ENCODE measurements at places on chromosomes 7 and 10. TPM values are rescaled to one million over a fixed set of nuclear protein-coding genes. Genes with fewer than 3 reads are reported as not detected.

Gene ABCF2
- total RNA-seq = 15.8 TPM

Gene TMEM26
- 0.54 TPM for total RNA-seq

Gene PRSS37
- total RNA-seq = not detected

Gene RHOBTB1
- 22.8 TPM for total RNA-seq

Gene DNAH11
- total RNA-seq = 3.3 TPM

Gene PNLIP
- total RNA-seq = 2.3 TPM

Gene CCDC71L
- 31.6 TPM for total RNA-seq

Gene KCNIP2
- total RNA-seq = 9.0 TPM

Gene PKD2L1
- 1.1 TPM for total RNA-seq

Gene FAM13C
- total RNA-seq = 8.1 TPM

Gene SLC13A1
- total RNA-seq = not detected

Gene DIP2C
- 40.2 TPM for total RNA-seq

Gene FOXI2
- total RNA-seq = 0.48 TPM

Gene DPYSL4
- 1.4 TPM for total RNA-seq

Gene GPRIN2
- total RNA-seq = 0.36 TPM

Gene HDAC9
- total RNA-seq = 122 TPM

Gene ITGA8
- total RNA-seq = 516 TPM

Gene PMS2
- total RNA-seq = 11.3 TPM

Gene GPR22
- total RNA-seq = not detected

Gene OR2A42
- not detected for total RNA-seq

Gene LIPK
- not detected for total RNA-seq

Gene PRPF18
- 21.6 TPM for total RNA-seq

Gene COL13A1
- 9.3 TPM for total RNA-seq

Gene CLRN3
- total RNA-seq = not detected

Gene DPY19L1
- total RNA-seq = 30.8 TPM

Gene C1QL3
- total RNA-seq = not detected

Gene TMEM140
- 32.4 TPM for total RNA-seq

Gene CDC14C
- not detected for total RNA-seq

Gene TRIM50
- 2.2 TPM for total RNA-seq

Gene FOXP2
- total RNA-seq = 18.1 TPM

Gene NRG3
- total RNA-seq = 0.81 TPM

Gene NANOS1
- total RNA-seq = 1.9 TPM

Gene RTKN2
- total RNA-seq = 0.29 TPM

Gene NPTX2
- total RNA-seq = 35.2 TPM

Gene UNCX
- total RNA-seq = not detected

Gene GBX1
- not detected for total RNA-seq

Gene RAB19
- not detected for total RNA-seq

Gene SHTN1
- total RNA-seq = 20.9 TPM

Gene WDR86
- 2.8 TPM for total RNA-seq

Gene RNF133
- 1.7 TPM for total RNA-seq

Gene BTBD16
- total RNA-seq = 2.4 TPM

Gene CDHR3
- 5.1 TPM for total RNA-seq

Gene BMPER
- 14.0 TPM for total RNA-seq

Gene TYW1B
- 2.5 TPM for total RNA-seq

Gene TSPAN15
- total RNA-seq = 16.8 TPM

Gene ASB10
- total RNA-seq = not detected

Gene STEAP4
- total RNA-seq = 343 TPM

Gene UTF1
- not detected for total RNA-seq

Gene MEPCE
- total RNA-seq = 31.8 TPM

Gene CYP3A5
- total RNA-seq = 3.4 TPM

Gene FLNC
- 135 TPM for total RNA-seq

Gene OR2A1
- total RNA-seq = 0.39 TPM

Gene TBX20
- total RNA-seq = not detected

Gene PPP1R17
- total RNA-seq = not detected

Gene CFAP46
- total RNA-seq = not detected

Gene INA
- not detected for total RNA-seq

Gene SAMD9L
- 23.1 TPM for total RNA-seq

Data from aorta (tissue), 5 donors.